ENCODE measurements at places on chromosomes 16 and 17.

DNA sequence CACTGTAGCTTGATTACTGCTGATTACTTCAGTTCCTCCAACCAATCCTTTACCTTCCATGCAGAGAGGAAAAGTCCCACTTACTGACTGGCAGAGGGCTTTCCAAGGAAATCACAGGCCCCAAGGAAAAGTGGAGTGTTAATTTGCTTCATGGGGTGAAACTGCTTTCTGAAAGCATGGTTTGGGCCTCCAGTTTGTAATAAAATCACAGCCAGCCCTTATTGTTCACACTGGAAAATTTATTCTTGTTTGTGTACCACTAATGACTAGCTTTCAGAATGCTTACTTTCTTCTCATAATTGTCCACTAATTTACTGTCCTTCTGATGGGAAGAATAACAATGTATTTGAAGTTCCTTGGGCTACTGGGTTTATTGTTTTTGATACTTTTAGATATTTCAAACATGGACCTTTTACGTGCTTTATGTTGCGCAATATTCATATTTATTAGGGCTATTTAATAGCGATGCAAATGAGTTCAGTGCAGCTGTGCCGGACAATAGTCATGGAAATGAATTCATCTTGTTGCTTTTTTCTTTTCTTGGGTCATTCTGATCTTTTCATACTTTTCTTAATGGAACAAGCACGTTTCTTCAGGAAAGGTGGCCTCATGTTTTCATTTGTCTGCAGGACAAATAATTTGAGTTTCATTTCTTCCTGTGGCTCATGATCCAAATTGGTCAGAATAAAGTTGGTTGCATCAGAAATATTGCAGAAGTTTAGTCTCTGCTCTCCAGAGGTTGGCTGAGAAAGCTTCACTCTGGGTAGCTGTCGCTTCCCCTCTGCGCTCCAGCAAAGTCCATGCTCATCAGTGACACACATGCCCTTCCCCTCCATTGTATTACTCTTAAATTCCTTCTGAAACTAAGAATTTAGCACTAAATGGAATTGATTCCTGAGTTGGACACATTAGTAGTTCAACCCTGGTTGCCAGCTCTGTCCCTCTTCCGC lies 128.7 kb downstream of the PRKCA start:
- peak; percentile 19 for DNase-seq

GRCh38 chr17:68089881-68090280 lies 54.3 kb downstream of the KPNA2 start:
- DNase-seq = peak; percentile 29

DNA sequence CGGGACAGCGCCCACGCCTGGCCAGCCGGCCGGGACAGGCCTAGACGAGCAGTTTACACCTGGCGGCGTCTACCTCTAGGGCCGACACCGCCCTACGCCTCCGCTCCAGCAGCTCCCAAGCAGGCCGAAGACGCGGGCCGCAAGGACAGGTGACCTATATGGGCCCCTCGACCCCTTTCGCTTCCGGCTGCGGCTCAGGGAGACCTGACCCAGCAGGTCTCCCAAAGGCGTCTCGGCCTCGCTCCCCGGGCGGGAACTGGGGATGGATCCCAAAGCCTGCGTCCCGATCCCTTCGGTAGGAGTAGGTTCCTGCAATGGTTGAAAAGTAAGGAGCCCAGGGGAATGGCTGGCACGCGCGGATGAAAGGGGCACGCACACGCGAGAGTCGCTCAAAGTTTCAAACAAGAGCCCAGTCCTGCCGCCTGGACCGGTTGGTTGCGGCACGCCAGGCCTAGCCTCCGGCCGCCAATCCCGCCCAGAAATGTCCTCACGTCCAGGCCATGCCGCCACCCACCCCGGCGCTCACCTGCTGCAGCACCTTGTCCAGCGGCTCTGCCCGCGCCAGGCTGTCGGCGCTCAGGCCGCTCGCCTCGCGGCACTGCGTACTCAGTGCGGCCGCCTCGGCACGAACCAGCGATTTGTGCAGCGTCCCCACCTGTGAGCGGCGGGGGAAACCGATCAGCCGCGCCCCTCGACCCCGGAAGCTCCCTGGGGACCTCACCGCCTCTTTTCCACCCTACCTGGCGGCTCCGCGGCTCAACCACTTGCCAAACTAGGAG lies 630 bp downstream of the ESRP2 start:
- DNase-seq = no peak

GRCh38 chr17:63960430-63960829 lies 12.3 kb downstream of the SCN4A start:
- no peak for DNase-seq

DNA sequence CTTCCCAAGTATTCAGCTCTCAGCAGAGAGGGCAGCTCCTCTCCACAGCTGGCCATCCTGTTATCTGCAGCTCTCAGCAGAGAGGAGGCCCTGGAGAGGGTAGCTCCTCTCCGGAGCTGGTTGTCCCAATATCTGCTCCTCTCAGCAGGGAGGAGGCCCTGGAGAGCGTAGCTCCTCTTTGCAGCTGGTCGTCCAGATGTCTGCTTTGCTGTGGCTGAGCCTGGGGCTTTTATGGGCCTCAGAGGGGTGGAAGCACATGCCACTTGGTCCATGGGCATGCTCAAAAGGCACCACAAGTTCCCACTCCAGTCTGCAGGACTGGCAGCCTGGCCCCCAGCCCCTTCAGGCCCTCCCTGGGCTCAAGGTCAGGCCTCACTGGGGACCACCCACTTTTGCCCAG lies 314.3 kb downstream of the KCNJ2 start:
- no peak for DNase-seq

GRCh38 chr17:13182854-13183253 lies 165.0 kb upstream of the ELAC2 start:
- DNase-seq = no peak

DNA sequence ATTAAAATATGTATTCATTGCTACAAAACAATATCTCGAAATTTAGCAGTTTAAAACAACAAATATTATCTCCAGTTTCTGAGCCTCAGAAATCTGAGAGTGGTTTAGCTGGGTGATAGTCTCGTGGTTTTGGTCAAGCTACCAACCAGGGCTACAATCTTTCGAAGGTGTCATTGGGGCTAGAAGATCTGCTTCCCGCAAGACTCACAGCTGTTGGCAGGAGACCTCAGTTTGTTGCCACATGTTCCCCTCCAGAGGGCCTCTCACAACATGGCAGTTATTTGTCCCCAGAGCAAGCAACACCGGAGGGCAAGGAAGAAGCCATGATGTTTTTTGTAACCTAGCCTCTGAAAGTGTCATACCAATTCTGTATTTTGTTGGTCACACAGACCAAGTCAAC lies 12.0 kb upstream of the BCAS3 start:
- no peak for DNase-seq

DNA sequence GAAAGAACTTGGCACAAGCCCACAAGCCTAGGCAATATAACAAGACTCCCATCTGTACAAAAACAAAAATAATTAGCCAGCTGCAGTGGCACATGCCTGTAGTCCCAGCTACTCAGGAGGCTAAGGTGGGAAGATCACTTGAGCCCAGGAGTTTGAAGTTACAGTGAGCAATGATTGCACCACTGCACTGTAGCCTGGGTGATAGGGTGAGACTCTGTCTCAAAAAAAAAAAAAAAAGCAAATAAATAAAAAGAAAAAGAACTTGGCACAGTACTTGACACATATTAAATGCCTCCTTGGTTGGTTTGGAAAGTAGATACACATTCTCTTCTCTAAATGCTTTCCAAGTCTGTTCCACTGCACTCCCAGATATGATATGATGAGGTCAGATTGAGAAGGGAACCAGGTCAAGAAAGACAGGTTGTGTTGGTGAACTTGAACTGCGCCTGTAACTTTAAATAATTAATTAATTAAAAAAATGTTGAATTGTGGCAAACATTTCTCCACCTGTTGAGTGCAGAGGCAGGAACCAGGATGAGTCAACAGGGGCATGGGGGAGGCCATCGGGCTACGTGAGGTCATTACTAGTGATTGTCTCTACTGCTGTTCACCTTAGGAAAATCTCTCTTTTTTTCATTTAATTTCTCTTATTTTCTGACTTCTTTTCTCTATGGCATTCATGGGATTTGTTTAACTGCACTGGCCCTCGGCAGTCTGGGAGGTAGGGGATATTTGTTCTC lies 25.9 kb upstream of the EFCAB13 start:
- DNase-seq = no peak

DNA sequence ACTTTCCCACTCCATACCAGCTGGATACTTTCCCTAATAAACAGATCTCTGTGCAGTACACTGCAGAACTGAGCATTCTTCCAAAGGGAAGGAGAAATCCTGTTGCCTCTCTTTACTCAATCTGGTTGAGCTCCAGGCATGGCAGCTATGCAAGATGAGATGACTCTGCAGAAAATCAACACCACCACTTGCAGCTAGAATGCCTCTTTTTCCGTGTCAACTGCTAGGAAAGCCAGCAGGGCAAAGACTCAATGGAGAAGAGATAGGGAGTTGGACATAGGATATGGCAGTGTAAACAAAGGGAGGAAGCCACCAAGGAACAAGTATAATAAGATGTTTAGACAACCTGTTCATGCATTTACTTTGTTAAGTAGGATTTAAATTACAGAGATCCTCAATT lies 40.4 kb upstream of the CORO6 start:
- peak; percentile 59 for DNase-seq

DNA sequence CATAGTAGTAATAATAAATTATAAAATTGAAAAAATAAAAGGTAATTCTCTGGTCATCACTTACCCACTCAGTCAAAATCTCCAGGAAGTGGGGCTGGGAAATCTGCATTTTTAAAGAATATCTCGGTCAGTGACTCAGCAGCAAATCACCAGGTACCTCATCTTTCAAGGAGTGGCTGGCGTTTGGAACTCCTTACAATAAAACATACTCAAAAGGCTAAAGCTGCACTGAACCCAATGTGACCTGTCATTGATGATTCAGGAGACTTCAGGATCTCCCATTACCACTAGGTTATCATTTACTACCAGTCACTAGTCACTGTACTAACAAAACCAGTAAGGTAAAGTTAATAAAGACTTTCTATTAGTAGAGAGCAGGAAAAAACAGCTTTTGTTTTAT lies 21.5 kb upstream of the RFFL start:
- peak; percentile 73 for DNase-seq

DNA sequence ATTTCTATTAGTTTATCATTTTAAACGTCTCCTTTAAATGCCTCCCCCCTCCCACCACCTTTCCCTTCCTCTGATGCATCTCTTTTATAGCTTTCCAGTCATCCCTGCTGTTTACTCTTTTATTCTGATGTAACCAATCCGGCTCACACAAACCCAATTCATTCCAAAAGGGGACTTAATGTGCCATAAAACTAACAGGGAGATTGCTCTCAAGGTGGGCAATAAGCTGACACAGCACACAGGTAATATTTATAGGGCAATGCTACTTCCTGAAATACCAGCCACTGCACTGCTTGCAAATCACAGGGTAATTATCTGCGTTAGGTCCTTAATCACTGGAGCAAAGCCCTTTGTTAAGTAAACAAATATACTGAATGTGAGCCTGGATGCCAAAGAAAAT lies 23.3 kb upstream of the CA10 start:
- no peak for DNase-seq

- no peak for DNase-seq
These were observed 14.3 kb downstream of the PRCD start for GRCh38 chr17:76554131-76554530.

DNA sequence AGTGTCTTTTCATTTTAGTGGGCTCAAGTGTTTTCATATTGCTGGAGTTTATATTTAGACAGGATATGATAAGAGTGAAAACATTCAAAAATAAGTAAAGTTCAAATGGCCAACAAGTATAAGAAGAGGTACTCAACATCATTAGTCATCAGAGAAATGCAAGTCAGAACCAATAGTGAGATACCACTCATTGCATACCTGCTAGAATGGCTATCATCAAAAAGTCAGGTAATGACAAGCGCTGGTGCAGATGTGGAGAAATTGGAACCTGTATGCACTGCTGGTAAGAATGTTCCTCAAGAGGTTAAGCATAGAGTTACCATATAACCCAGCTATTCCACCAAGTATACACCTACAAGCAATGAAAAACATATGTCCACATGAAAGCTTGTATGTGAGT lies 87.8 kb downstream of the WNT3 start:
- DNase-seq = no peak

GRCh38 chr16:23784811-23785447 lies 30.1 kb downstream of the CHP2 start:
- DNase-seq = peak; percentile 53

GRCh38 chr17:77681861-77682260 lies 276.6 kb upstream of the TNRC6C start:
- peak; percentile 13 for DNase-seq

DNA sequence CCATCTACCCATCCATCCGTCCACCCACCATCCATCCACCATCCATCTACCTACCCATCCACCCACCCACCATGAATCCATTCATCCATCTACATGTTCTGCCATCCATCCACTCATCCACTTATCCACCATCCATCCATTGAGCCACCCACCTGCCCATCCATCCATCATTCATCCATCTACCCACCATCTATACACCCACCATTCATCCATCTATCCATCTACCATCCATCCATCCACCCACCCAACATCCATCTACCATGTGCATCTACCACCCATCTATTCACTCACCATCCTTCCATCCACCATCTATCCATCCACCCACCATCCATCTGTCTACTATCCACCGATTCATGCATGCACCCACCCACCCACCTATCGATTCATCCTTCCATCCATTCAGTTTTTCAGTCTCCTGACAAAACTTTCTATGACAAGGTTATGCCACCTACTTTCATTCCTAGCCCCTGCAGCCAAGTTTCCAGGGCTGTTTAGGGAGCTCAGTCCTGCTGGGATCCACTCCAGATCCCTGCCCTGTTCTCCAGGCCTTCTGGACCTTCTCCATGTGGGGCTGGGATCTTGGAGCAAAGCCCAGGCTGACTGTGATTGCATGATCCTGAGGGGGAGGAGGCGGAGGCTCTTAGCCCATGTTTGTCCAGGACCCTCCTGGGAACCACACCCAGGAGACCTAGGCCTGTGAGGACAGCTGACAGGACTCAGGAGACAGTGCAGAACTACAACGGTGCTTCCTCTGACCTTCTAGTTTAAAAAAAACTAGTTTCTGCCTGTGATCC lies 27.4 kb downstream of the BCO1 start:
- DNase-seq = peak; percentile 10

DNA sequence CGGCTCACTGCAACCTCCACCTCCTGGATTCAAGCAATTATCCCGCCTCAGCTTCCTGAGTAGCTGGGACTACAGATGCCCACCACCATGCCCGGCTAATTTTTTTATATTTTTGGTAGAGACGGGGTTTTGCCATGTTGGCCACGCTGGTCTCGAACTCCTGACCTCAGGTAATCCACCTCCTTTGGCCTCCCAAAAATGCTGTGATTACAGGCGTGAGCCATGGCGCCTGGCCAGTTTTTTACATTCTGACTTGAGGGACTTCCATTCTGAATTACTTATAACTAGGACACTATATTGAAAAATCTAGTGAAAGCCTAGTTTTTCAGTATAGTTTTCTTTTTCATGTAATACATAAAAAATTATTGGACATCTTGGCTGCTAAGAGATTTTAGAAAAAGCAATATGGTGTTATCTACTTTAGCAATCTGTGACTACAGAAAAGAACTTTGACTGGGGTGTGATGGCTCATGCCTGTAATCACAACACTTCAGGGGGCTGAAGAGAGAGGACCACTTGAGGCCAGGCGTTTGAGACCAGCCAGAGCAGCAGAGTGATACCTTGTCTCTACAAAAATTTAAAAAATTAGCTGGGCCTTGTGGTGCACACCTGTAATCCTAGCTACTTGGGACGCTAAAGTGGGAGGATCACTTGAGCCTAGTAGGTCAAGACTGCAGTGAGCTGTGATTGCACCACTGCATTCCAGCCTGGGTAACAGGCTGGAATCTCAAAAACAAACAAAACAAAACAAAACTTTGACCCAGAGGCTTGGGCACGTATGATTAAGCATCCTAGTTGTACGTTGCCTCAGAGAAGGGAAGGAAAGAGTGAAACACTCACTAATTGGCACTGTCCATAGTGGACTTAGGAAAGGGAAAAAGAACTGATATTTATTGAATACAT lies 26.8 kb upstream of the GOSR1 start:
- peak; percentile 20 for DNase-seq
